Activated naive CD8-positive, alpha-beta T cell treated with anti-CD3 and anti-CD28 coated beads, Interleukin-2, amount 50 U/mL, for 24 hours (primary cell): ENCODE measurements at places on chromosomes 16 and 17.

DNA sequence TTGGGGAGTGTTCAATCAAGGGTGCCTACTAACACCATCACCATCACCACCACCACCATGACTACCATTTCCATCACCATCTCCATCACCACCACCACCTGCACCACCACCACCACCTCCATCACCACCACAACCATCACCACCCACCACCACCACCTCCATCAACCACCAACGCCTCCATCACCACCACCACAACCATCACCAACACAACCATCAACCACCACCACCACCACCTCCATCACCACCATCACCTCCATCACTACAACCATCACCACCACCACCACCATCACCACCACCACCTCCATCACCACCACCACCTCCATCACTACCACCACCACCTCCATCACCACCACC, 15.7 kb downstream of the MARCHF10 start:
- no peak for DNase-seq
- peaks cover 13% of the 10 kb centered on the region for H3K4me1 ChIP-seq
- no peak overlapping the region for H3K4me3 ChIP-seq
- no peak overlapping the region for H3K27ac ChIP-seq
- H3K36me3 ChIP-seq, result peaks cover 3% of the 10 kb centered on the region

DNA sequence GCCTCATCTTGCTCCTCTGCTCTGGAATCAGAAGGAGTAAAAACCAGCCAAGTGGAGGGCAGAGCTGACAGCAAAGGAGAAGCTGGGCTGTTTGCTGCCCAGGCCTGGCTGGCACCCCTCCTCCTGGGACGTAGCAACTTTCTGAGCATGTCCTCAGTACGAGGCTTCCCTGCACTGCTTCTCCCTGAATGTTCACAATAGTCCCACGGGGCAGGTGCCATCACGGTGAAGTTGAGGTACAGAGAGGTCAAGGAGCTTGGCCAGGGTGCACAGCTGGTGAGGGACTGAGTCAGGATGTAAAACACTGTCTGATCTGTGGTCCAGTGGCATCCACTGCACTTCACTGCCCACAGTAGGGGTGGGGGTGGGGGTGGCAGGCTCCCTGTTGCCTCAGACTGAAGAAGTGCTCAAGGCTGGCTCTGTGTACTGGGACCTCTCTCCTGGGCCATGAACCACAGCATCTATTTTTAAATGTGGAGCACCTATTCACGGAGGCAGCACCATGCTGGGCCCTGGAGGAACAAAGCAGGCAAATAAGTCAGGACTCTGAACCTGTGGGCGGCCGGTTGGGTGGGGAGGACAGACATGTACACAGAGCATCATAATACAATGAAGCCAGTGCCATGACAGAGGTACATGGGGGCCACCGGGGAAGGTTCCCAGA, 369.5 kb downstream of the SEC14L1 start:
- H3K4me1 ChIP-seq, result no peaks in the 10 kb centered on the region
- no peak for DNase-seq
- H3K36me3 ChIP-seq, result no peaks in the 10 kb centered on the region

GRCh38 chr17:21493993-21494392, 117.8 kb downstream of the KCNJ12 start:
- no peak overlapping the region for H3K4me3 ChIP-seq
- no peaks in the 10 kb centered on the region for H3K36me3 ChIP-seq
- no peak for DNase-seq
- H3K27ac ChIP-seq, result no peak overlapping the region
- no peaks in the 10 kb centered on the region for H3K4me1 ChIP-seq

- H3K27ac ChIP-seq, result no peak overlapping the region
- no peaks in the 10 kb centered on the region for H3K36me3 ChIP-seq
- DNase-seq, result no peak
- no peaks in the 10 kb centered on the region for H3K4me1 ChIP-seq
Measured at GRCh38 chr17:6797718-6798351, 21.8 kb downstream of the FBXO39 start.

- no peaks in the 10 kb centered on the region for H3K4me1 ChIP-seq
- peaks cover 12% of the 10 kb centered on the region for H3K36me3 ChIP-seq
- DNase-seq, result no peak
Measured at GRCh38 chr17:62617894-62618472, 9.5 kb upstream of the MRC2 start.

- no peak for DNase-seq
- peaks cover 14% of the 10 kb centered on the region for H3K4me1 ChIP-seq
- H3K4me3 ChIP-seq, result no peak overlapping the region
Measured at GRCh38 chr16:78309763-78310162, 210.3 kb downstream of the WWOX start.

DNA sequence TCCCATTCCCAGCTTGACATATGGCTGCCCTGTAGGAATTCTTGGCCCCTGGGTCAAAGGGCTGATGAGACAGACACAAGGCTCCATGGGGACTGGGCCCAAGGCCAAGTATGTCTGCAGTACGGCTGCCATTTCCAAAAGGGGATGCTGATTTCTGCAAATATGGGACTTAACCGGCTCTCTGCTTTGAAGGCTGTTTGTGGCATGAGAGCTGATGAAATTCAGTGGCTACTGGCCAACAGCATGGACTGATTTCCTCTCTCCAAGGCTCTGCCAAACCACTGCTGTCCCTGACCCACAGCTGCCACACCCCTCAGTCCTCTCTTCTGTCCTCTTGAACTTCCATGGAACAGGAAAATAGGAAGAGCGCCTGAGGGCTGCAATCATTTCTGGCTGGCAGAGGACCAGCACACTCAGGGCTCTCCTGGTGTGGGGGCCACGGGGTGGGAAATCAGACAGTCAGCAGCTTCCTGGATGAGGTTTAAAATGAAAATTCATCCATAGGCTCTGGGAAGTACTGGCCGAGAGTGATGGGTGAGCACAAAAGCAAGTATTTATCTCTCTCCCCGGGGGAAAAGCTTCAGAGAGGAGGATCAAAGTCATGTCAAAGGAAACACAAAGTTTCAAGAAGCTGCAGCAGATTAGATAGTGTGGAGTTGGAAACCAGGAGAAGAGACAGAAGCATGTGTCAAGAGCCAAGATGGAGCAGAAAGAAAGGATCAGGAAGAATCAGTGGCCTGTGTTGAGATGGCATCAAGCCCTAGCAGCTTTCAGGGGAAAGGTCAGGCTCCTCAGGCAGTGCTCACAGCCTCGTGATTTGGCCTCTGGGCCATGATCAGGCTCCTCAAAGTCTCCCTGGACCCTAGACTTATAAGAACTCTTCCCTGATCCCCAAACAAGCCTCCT, 64.1 kb upstream of the SREBF1 start:
- peaks cover 2% of the 10 kb centered on the region for H3K4me1 ChIP-seq
- H3K4me3 ChIP-seq, result no peak overlapping the region
- DNase-seq, result no peak
- no peaks in the 10 kb centered on the region for H3K36me3 ChIP-seq
- H3K27ac ChIP-seq, result no peak overlapping the region

- H3K4me1 ChIP-seq, result peaks cover 72% of the 10 kb centered on the region
- no peak overlapping the region for H3K4me3 ChIP-seq
- no peaks in the 10 kb centered on the region for H3K27me3 ChIP-seq
- no peak for DNase-seq
Measured at GRCh38 chr16:85911251-85911930, 12.4 kb downstream of the IRF8 start.

GRCh38 chr17:36900160-36900512, 37.1 kb upstream of the LHX1 start:
- no peaks in the 10 kb centered on the region for H3K36me3 ChIP-seq
- H3K4me1 ChIP-seq, result no peaks in the 10 kb centered on the region
- H3K27ac ChIP-seq, result no peak overlapping the region
- no peak for DNase-seq
- H3K27me3 ChIP-seq, result peaks cover 10% of the 10 kb centered on the region
- H3K4me3 ChIP-seq, result no peak overlapping the region

DNA sequence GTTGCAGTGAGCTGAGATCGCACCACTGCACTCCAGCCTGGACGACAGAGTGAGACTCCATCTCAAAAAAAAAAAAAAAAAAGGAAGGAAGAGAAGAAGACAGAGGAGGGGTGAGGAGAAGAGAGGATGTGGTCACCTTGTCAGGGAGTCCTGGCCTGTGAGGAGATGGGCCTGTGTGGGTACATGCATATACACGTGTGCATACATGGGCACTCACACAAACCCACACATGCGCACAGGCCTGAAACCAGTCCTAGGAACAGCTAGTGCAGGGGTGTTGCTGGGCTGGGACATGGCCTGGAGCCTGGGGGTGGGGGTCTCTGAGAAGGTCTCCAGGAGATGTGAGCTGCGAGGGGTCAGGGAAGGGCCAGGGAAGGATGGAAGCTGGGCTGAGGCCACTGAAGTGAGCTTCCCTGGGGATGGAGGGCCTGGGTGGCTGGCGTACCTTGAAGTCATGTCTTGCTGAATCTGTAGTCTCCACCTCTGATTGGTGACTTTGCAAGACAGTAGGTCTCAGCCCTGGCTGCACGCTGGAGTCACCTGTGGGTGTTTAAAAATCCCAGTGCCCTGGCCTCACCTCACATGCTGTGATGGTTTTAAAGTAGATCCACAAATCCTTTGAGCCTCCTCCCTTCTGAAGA, 72.4 kb downstream of the MRM1 start:
- H3K27me3 ChIP-seq, result no peaks in the 10 kb centered on the region
- no peak overlapping the region for H3K4me3 ChIP-seq

GRCh38 chr17:48162946-48163506, 55.5 kb downstream of the SNX11 start:
- no peak overlapping the region for H3K4me3 ChIP-seq
- H3K4me1 ChIP-seq, result no peaks in the 10 kb centered on the region
- H3K36me3 ChIP-seq, result peaks cover 13% of the 10 kb centered on the region
- H3K27ac ChIP-seq, result no peak overlapping the region

GRCh38 chr16:65521633-65522328, 399.9 kb upstream of the CDH11 start:
- no peaks in the 10 kb centered on the region for H3K4me1 ChIP-seq
- H3K27me3 ChIP-seq, result no peaks in the 10 kb centered on the region
- no peak overlapping the region for H3K4me3 ChIP-seq
- no peak overlapping the region for H3K27ac ChIP-seq
- no peak for DNase-seq
- H3K36me3 ChIP-seq, result no peaks in the 10 kb centered on the region

DNA sequence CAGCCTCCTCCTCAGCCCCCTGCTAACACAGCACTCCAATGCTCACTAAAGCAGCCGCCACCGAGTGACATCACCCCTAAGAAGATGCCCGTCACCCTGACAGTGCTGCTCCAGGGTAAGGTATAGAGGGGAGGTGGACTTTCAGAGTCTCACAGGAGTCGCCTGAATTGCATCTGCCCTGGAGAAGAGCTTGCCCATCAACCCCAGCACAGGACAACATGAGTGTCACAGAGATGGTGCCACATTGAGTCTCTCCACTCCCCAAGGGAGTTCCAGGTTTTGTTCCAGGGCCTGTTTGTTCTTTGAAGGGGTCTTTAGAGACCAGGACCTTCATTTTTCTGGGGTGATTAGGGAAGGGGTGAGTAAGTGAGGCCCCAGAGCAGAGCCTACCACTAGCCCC, 2.2 kb upstream of the P2RX5 start:
- H3K27me3 ChIP-seq, result peaks cover 2% of the 10 kb centered on the region
- DNase-seq, result no peak

DNA sequence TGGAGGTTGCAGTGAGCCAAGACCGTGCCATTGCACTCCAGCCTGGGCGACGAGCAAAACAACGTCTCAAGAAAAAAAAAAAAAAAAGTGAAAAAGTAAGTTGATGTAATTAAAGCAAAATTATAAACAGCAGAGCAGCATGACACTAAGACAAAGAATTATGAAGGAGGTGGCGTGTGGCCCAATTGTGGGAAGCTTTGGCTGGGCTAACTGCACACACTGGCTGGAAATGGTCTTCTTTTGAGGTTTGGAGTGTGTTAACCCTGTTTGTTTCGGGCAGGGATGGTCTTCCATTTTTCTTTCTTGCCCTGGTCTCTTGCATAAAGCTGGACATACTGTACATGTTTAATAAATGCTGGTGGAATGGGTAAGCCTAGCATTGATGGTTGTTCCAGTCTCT, 54.8 kb downstream of the RAP1GAP2 start:
- H3K4me1 ChIP-seq, result peaks cover 24% of the 10 kb centered on the region
- DNase-seq, result no peak
- no peak overlapping the region for H3K27ac ChIP-seq
- no peak overlapping the region for H3K4me3 ChIP-seq
- peaks cover 36% of the 10 kb centered on the region for H3K27me3 ChIP-seq
- H3K36me3 ChIP-seq, result no peaks in the 10 kb centered on the region

DNA sequence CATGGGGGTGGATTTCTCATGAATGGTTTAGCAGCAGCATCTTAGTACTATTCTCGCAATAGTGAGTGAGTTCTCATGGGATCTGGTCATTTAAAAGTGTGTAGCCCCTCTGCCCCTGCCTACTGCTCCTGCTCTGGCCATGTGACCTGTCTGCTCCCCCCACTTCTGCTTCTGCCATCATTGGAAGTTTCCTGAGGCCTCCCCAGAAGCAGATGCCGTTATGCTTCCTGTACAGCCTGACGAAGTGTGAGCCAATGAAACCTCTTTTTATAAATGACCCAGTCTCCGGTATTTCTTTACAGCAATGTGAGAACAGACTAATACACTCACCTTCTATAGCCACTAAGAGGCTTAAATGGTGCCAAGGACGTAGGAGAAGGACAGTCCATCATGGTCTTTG, 51.5 kb downstream of the NOL11 start:
- no peak overlapping the region for H3K4me3 ChIP-seq
- H3K27ac ChIP-seq, result no peak overlapping the region
- DNase-seq, result no peak
- H3K4me1 ChIP-seq, result no peaks in the 10 kb centered on the region
- H3K27me3 ChIP-seq, result no peaks in the 10 kb centered on the region
- no peaks in the 10 kb centered on the region for H3K36me3 ChIP-seq

GRCh38 chr17:42087042-42087701, 11.1 kb downstream of the ZNF385C start:
- no peaks in the 10 kb centered on the region for H3K36me3 ChIP-seq
- DNase-seq, result no peak
- no peak overlapping the region for H3K27ac ChIP-seq
- H3K4me1 ChIP-seq, result no peaks in the 10 kb centered on the region
- peaks cover 4% of the 10 kb centered on the region for H3K27me3 ChIP-seq

- H3K4me3 ChIP-seq, result no peak overlapping the region
- DNase-seq, result no peak
- H3K27me3 ChIP-seq, result peaks cover 2% of the 10 kb centered on the region
- no peaks in the 10 kb centered on the region for H3K4me1 ChIP-seq
Measured at GRCh38 chr16:59210955-59211541, 476.9 kb upstream of the GOT2 start.

- H3K36me3 ChIP-seq, result no peaks in the 10 kb centered on the region
- no peak for DNase-seq
- peak overlapping the region; percentile 19 for H3K27ac ChIP-seq
- H3K4me3 ChIP-seq, result no peak overlapping the region
- peaks cover 13% of the 10 kb centered on the region for H3K4me1 ChIP-seq
- no peaks in the 10 kb centered on the region for H3K27me3 ChIP-seq
Measured at GRCh38 chr17:55926276-55926990, 175.6 kb downstream of the PCTP start.

GRCh38 chr16:57999366-57999970, 1.0 kb downstream of the ZNF319 start:
- H3K27me3 ChIP-seq, result no peaks in the 10 kb centered on the region
- H3K36me3 ChIP-seq, result peaks cover 20% of the 10 kb centered on the region
- peak overlapping the region; percentile 56 for H3K27ac ChIP-seq
- H3K4me1 ChIP-seq, result peaks cover 56% of the 10 kb centered on the region
- H3K4me3 ChIP-seq, result peak overlapping the region; percentile 79

- no peak overlapping the region for H3K27ac ChIP-seq
- no peak for DNase-seq
- no peaks in the 10 kb centered on the region for H3K27me3 ChIP-seq
- no peaks in the 10 kb centered on the region for H3K4me1 ChIP-seq
Measured at GRCh38 chr16:83517398-83517797, 290.4 kb upstream of the HSBP1 start.
